Activated CD4-positive, CD25-positive, alpha-beta regulatory T cell (primary cell): ENCODE measurements at places on chromosomes 12 and 14.
A peak's percentile ranks its signal among the peaks of the same experiment; 100 is the strongest.

DNA sequence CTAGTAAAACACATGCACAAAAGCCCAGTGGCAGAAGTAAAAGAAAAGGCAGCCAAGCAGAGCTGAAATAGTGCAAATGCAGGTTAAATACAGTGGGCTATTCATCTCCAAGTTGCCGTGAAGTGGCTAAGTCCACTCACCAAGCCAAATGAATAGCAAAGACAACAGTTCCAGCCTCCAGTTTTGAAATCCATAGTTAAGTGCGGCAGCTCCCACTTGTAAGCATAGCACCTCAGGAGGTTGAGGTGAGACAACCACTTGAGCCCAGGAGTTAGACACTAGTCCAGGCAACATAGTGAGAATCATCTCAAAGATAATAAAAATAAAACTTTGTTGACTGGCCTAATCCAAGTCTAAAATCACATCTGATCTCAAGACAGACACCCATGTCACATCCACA is 9.8 kb upstream of the PHLDA1 start:
- no peak for DNase-seq

DNA sequence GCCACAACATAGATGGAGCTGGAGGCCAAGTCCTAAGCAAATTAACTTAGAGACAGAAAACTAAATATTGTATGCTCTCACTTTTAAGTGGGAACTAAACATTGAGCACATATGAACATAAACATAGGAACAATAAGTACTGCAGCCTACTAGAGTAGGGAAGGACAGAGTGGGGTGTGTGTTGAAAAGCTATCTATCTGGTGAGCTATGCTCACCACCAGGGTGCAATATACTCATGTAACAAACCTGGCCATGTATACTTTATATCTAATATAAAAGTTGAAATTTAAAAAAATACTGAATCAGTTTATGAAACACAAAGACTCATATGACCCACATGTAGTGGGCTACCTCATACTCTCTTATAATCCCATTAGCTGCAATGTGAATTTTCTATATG is 1305.0 kb downstream of the LRFN5 start:
- no peak for DNase-seq

- no peak for DNase-seq
Observed at GRCh38 chr14:39430762-39431415, 1.3 kb downstream of the FBXO33 start.

GRCh38 chr12:115078990-115079389 is 395.0 kb upstream of the TBX3 start:
- DNase-seq, result no peak

DNA sequence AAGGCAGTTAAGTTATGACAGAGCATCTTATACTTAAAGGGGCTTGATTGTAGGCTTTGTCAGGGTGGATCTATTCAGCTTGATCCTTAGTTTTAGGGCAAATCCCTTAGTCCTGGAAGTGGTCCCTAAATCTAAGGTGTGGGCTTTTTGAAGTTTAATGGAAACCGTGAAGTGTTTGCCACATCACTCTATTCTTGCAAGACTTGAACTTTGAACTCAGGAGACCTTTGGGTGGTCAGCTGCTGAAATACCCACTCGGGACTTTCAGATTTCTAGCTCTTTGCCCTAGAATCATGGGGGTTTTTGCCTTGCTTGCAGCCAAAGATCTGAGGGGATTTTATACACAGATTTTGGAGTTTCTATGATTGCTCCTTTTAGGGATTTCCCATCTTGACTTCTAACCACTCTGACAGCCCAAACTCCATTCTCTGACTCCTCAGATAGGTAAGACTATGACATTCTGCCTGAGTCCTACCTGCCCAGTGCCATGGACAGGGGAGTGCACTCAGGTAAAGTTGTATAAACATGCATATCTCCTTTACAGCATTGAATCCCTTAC is 39.9 kb downstream of the SNAPC1 start:
- no peak for DNase-seq

GRCh38 chr12:31519511-31519910 is 71.4 kb downstream of the DENND5B start:
- DNase-seq, result no peak

DNA sequence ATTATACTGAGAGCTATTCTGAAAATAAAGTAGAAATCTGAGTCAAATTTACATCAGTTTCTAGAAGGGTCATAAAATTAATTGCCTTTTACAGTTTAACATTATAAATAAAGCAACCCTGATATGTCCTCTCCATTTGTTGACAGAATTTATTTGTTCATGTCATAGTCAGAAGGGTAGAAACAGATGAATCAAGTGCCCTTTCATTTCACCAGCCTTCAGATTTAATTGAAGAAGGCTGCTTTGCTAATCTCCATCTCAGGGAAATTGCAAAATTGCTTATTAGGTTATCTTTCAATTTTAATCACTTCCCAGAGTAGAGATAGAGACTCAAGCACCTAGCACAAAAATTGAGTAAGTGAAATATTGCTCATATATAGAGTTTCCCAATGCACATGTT is 76.8 kb downstream of the ATXN7L3B start:
- DNase-seq, result no peak

GRCh38 chr12:121918679-121919038 is 267 bp downstream of the CFAP251 start:
- no peak for DNase-seq

GRCh38 chr14:91654836-91655235 is 77.0 kb downstream of the CATSPERB start:
- no peak for DNase-seq

DNA sequence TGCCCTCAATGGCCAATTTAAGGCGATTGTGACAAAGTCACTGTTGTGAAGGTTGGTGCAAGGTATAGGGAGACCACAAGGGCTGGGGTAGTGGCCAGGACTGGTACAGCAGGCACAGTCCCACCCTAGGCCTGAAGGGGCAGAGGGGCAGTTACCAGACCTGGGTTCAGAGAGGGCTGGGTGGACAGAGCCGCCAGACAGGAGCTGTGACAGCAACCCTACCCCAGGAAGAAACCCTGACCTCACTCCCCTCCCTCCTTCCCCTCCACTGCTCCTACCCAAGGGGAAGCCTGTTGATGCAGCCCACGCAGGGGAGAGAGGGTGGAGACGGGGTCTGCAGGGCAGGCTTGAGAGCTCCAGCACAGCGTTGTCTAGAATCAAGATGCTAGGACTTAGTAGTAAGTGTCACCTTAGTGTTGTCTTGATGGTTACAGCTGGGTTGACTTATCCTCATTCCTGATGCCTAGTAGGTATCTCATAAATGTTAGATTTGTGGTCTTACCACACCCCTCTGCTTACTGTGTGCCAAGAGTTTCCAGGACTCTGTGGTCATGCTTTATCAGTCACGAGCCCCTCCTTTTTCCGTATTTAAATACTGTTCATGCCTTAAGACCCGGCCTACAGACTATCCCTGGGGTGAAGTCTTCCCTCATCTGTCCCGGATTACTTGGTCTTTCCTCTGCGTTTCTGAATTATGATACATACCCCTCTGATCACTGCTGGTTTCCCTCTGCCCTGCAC is 14.4 kb downstream of the EML1 start:
- no peak for DNase-seq

DNA sequence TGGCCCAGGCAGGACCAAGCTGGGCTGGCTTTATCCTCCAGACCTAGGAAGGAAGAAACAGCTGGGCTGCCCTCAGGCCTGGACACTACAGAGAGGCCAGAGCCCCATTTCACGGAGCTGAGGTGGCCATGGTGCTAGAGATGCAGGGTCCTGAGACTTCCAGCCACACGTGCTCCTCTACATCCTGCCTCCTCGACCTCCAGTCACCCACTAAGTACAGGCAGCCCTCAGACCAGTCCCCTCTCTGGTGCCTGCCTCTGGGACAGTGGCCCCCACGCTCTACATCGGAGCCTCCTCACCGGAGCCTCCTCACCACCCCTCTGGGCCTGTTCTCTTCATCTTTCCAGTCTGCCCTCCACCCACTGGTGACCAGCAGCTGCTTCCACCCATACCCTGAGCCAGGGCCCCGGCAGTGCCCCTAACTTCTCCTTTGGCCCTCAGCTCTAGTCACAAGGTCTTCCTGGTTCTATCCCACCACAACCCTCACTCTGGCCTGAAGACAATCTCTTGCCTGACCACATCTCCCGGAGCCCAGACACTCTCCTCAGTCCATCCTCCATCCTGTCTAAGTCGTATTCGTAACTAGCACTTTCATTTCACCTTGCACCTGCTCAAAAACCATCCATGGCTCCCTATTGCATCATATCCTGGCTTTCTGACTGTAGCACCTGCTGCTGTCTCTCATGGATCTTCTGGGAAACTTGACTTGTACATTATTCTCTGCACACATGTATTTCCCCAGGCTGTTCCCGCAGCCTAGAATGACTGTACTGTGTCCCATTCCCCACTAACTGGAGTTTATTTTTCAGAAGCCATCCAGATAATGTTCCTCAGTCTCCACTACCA is 43.9 kb downstream of the DIO3 start:
- DNase-seq, result no peak

- DNase-seq, result no peak
Observed at GRCh38 chr14:25079311-25079710, 29.4 kb upstream of the STXBP6 start.

DNA sequence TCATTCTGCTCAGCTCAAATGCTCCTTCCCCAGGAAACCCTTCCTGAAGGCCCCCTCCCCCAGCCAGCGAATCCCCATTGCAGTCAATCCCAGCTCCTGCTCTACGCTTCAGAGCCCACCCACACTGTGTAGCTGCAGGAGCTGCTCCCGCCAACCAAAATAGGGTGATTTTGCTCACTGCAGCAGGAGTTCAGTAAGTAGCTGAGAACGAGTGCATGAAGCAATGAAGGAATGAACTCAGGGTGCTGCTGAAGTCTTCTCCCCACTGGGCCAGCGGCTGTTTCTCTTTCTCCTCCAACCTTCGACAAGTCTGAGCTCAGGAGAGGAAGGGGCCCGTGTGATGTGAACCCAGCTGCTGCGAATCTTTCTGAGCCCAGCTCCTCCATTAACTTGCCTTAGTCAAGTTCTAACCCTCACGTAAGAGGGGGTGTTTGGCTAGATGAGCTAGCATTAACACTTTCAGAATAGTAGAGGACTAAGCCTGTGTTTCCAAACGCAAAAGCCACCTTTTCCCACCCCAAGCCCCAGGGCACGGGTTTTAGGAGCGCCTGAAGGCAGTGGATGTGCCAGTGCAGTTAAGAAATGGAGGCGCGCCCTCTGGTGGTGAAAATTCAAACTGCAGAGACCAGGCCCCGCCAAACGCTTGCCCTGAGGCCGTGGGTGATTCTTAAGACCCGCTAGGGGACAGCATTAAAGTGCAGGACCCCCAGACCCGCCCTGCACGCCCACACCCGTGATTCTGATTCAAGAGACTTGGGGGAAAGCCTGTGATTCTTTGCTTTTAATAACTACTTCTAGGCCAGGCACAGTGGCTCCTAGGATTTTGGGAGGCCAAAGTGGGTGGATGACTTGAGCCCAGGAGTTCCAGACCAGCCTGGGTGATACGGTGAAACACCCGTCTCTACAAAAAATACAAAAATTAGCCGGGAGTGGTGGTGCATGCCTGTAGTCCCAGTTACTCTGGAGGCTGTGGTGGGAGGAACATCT is 11.9 kb upstream of the SERPINA4 start:
- DNase-seq, result peak; percentile 28

DNA sequence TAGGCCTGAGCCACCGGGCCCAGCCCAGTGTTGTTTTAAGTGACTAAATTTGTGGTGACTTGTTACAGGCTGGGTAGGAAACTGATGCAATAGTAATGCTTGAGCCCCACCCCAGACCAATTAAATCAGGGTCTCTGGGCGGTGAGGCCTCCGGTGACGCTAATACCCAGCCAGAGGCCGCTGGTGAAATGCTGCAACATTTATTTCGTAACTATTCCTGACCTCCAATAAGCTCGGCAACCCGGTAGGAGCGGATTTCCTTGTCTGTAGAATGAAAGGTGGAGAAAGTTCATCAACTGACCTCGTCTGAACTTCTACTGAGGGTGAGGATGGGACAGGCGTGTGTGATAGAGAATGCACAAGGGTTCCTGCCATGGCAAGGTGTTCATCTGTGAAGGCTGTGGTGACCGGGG is 42.3 kb downstream of the FZD10 start:
- no peak for DNase-seq

DNA sequence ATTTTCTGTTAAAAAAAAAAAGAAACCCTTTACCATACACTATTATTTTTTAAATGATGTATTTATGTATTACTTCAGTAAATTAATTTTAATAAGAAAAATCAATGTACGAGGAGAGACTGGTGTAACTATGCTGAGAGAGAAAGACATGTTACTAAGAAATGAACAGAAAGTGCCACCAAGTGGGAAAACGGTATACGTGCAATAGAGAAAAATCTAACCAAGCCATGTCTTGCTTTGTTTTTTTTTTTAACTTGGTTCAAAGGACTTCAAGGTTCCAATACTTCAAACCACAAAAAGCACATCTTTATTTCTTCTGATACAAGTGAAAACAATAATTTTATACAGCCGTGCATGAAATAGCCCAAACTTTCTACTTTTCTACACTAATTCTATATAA is 22.9 kb downstream of the NDUFA12 start:
- DNase-seq, result no peak

GRCh38 chr12:76713130-76713529 is 50.8 kb upstream of the ZDHHC17 start:
- no peak for DNase-seq

DNA sequence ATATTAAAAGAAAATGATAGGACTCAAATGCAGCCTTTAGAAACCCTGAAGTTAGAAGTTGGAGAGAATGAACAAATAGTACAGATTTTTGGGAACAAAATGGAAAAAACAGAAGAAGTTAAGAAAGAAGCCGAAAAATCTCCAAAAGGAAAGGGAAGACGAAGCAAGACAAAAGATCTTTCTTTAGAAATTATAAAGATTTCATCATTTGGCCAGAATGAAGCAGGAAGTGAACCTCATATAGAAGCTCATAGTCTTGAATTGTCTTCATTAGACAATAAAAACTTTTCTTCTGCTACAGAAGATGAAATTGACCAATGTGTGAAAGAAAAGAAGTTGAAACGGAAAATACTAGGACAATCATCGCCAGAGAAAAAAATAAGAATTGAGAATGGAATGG is 31.4 kb upstream of the TOMM20L start:
- no peak for DNase-seq

DNA sequence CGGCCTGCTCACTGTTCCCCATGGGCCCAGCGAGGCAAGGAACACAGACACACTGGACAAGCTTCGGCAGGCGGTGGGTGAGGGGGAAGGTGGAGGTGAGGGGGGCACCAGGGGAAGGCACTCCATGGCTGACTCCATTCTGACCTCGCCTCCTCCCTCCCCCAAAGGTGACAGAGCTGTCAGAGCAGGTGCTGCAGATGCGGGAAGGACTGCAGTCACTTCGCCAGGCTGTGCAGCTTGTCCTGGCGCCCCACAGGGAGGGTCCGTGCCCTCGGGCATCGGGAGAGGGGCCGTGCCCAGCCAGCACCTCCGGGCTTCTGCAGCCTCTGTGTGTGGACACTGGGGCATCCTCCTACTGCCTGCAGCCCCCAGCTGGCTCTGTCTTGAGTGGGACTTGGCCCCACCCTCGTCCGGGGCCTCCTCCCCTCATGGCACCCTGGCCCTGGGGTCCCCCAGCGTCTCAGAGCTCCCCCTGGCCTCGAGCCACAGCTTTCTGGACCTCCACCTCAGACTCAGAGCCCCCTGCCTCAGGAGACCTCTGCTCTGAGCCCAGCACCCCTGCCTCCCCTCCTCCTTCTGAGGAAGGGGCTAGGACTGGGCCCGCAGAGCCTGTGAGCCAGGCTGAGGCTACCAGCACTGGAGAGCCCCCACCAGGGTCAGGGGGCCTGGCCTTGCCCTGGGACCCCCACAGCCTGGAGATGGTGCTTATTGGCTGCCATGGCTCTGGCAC is 10.6 kb downstream of the MCRS1 start:
- DNase-seq, result no peak
